ENCODE measurements at places on chromosomes 6 and 20. TPM values are rescaled to one million over a fixed set of nuclear protein-coding genes. Genes with fewer than 3 reads are reported as not detected.

GRCh38 chr6:43373252-43373875, 3.9 kb upstream of the ZNF318 start:
- no peak for DNase-seq

DNA sequence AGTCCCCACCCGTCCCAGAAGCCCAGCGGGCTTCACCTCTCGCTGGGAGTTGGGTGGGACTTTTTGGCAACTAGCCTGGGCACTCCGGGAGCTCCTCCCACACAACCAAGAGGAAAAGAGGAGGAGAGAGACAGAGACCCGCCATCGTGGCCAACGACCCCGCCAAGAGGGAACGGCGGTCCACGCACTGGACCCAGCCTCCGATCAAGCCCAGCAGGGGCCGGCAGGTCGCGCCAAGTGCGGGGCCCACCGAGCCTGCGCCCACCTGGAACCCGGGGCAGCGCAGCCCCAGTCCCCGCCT, 3.0 kb upstream of the TMEM14C start:
- DNase-seq = no peak

GRCh38 chr6:50902260-50902659, 83.6 kb downstream of the TFAP2B start:
- DNase-seq = no peak

DNA sequence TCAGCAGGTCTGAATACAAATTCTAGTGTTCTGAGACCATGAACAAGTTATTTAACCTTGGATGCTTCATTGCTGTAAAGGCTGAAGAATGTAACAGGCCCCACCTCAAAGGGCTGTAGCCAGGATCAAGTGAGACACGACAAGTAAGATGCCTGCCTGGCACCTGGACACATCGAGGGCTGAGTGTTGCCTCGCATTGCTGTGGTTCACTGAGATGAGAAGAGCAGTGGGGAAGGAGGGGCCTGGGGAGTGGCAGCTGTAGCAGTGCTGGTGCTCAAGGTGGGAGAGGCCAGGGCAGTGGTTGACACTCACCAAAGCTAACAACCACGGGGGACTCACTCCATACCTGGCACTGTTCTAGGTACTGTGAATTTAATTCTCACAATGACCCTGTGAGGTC, 187.8 kb downstream of the KIF16B start:
- no peak for DNase-seq

- peak; percentile 44 for DNase-seq
These were observed 59.2 kb downstream of the KCNS1 start for GRCh38 chr20:45041464-45042337.

DNA sequence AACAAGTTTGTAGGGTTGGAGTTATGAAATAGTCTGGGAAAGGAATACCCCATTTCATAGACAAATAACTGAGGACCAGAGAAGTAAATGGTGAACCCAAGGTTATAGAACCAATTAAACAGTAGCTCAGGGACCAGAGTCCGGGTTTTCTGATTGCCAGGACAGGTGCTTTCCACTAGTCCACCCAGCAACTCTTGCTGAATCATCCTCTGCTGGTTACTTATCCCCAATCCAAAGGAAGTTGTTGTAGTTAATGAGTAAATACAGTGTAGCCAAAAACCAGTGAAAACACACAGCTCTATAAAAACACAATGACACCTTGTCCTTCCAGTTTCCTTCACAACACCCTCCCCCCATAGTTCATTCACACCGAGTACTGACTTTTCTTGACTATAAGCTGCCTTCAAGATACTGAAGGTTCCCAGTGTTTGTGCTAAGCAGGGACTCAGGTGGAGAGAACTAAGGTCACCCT, 766 bp upstream of the TINAG start:
- DNase-seq = no peak

- no peak for DNase-seq
These were observed 172.6 kb upstream of the PHACTR1 start for GRCh38 chr6:12543953-12544352.

GRCh38 chr20:2446845-2447244, 23.7 kb downstream of the SNRPB start:
- DNase-seq = peak; percentile 15

GRCh38 chr20:23227976-23228375, 122.6 kb upstream of the NXT1 start:
- DNase-seq = no peak

DNA sequence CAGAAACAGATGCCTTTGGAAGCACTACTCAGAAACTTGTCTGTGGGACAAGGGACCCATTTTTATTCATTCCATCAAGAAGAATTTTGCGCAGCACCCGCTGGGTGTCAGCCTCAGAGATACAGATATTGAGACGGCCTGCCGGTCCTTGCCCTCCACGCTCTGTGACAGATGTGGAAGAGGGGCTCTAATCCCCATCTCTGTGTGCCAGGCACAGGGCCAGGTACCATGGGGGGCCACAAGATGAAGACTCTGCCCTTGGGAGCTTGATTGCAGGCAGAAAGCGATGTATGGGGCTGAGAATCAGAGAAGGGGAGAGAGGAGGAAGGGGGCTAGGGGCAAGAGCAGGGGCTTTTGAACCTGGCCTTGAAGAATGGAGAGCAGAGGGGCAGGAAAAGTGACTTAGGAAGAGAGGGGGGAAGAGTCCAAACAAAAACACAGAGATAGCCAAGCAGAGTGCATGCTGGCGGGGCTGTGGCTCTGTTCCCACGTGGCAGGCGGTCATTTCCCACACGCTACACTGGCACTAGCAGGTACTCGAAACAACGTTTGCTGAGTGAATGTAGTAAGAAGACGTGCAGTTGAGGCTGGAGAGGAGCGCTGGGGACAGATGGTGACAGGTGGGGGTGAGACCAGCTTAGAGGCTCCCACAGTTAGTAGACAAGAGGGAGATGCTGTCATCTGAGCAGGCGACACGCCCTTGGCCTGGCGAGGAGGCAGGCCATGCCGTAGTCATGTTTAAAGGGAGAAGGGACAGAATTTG, 170.3 kb upstream of the SNX9 start:
- DNase-seq = no peak

GRCh38 chr20:37278966-37279590, 10.4 kb upstream of the MANBAL start:
- DNase-seq = no peak

- DNase-seq = peak; percentile 1
These were observed 884.4 kb downstream of the PHF3 start for GRCh38 chr6:64520050-64520449.

DNA sequence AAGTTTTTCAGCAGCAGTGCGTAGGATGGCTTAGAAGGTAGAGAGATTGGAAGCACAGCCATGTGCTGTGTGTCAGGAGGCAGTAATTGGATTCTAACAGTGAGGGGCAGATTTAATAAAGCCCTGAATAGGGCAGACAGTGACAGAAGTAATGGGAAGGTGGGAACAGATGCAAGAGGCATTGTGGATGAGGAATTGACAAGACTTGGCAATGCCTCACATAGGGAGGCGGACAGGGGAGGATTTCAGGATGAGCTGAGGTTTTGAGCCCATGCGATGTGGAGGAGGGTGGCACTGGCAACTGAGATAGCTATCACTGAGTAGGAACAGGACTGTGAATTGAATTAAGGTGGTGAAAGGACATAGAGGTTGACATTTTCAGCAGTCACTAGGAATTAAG, 262.2 kb upstream of the FLRT3 start:
- DNase-seq = no peak

- DNase-seq = no peak
These were observed 831.2 kb downstream of the EPHA7 start for GRCh38 chr6:92588148-92588547.

- DNase-seq = no peak
These were observed 20.7 kb upstream of the DST start for GRCh38 chr6:56663344-56663743.

GRCh38 chr6:14217728-14218518, 100.4 kb downstream of the CD83 start:
- DNase-seq = no peak

- no peak for DNase-seq
These were observed 61.6 kb downstream of the PLCB4 start for GRCh38 chr20:9130521-9130920.

- no peak for DNase-seq
These were observed 103.5 kb downstream of the ATXN1 start for GRCh38 chr6:16657768-16658167.

- DNase-seq = no peak
These were observed 14.3 kb downstream of the GLO1 start for GRCh38 chr6:38688579-38689087.

DNA sequence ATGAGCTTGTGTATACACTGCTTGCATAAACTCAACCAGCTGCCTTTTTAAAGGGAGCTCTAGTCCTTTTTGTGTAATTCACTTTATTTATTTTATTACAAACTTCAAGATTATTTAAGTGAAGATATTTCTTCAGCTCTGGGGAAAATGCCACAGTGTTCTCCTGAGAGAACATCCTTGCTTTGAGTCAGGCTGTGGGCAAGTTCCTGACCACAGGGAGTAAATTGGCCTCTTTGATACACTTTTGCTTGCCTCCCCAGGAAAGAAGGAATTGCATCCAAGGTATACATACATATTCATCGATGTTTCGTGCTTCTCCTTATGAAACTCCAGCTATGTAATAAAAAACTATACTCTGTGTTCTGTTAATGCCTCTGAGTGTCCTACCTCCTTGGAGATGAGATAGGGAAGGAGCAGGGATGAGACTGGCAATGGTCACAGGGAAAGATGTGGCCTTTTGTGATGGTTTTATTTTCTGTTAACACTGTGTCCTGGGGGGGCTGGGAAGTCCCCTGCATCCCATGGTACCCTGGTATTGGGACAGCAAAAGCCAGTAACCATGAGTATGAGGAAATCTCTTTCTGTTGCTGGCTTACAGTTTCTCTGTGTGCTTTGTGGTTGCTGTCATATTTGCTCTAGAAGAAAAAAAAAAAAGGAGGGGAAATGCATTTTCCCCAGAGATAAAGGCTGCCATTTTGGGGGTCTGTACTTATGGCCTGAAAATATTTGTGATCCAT, 15.3 kb downstream of the TNFAIP3 start:
- DNase-seq = no peak

DNA sequence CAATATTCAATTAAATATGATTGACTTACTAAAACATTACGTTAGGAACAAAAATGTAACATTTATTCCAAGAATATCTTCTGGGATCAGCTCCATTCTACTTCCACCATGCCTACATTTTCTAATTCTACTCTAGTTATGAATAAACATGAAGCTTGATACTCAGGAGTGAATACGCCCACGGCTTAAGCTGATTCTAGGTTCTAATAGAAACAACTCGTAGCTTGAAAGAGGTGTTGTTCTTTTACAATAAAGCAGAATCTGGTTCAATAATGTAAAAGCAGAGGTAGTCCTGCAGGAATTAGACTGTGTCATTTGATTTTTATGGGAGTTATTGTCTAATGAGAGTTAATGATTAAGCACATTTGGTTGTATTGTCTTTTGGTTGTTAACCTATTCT, 107.3 kb upstream of the OLIG3 start:
- no peak for DNase-seq

GRCh38 chr6:166540631-166541331, 45.7 kb downstream of the RAMACL start:
- no peak for DNase-seq

- DNase-seq = peak; percentile 39
These were observed at the start of gene PKHD1 for GRCh38 chr6:52087498-52087999. TSS of gene PKHD1 (minus strand) at chr6:52087613. CDS start at chr6:52084933, 2,680 bp downstream.

GRCh38 chr6:13689511-13690256, 22.0 kb downstream of the RANBP9 start:
- no peak for DNase-seq

DNA sequence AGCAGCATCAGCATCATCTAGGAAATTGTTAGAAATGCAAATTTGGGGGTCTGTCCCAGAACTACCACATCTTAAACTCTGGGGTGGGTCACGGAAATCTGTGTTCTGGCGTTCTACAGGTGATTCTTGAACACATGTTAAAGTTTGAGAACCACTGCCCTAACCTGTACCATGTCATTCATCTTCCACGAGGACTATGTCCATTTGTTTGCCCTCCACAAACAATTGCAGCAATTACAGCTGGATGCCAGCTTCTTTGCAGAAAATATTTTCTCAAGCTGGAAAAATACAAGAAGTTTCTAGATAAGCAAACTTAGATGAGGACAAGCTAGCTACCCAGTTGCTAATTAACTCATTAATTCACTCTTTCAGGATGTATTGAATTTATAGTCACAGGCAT, 54.1 kb downstream of the MAFB start:
- no peak for DNase-seq

GRCh38 chr20:49987015-49987867, 4.5 kb downstream of the SNAI1 start:
- DNase-seq = no peak

- DNase-seq = no peak
These were observed 304.5 kb downstream of the PHF3 start for GRCh38 chr6:63940056-63940455.

DNA sequence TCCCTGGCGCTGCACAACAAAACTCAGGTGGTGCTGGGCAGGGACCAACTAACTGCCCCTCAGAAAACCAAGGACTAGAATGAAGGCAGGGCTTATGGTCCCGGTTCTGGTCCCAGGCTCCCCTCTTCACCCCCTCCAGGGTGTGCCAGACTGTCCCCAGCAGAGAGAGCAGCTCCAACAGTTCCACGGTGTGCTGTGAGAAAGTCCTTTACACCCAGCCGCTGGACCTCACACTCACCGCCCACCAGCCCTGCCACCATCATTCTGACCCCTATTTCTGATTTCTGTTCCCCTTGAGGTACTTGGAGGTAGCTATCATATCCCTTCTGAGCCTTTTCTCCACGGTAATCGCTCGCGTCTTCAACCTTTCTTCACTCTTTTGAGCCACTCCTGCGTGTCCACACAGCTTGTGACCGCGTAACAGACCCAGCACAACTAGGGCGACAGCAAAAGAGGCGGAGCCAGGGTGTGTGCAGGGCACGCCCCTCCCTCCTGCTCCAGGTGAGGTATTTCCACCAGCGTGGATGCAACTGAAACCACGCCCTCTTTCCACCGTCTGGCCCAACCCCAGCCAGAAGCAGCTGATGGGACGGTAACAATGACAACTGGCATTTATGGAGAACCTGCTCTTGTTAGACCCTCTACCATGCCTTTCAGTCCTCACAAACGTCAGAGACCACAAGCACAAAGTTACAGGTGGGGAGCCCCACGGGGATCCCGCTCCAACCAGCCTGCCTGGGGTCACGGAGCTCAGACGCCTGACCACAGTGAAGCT, 2.3 kb downstream of the PXDC1 start:
- DNase-seq = no peak

GRCh38 chr20:43921227-43921780, 6.7 kb downstream of the TOX2 start:
- DNase-seq = no peak

Gene ARFGAP1
- 53.0 TPM for total RNA-seq

Gene WFDC12
- total RNA-seq = not detected

Gene ADAM33
- total RNA-seq = not detected

Gene TNNC2
- total RNA-seq = not detected

Gene APOM
- 0.42 TPM for total RNA-seq

Gene KCNQ5
- 24.1 TPM for total RNA-seq

Gene EDN1
- not detected for total RNA-seq

Gene DEFB124
- total RNA-seq = not detected

Gene ZNF334
- not detected for total RNA-seq

Gene ZBP1
- not detected for total RNA-seq

Gene ADGB
- not detected for total RNA-seq

Gene GJE1
- not detected for total RNA-seq

Gene SLC23A2
- total RNA-seq = 117 TPM
